ENCODE measurements at places on chromosomes 7 and 10.

DNA sequence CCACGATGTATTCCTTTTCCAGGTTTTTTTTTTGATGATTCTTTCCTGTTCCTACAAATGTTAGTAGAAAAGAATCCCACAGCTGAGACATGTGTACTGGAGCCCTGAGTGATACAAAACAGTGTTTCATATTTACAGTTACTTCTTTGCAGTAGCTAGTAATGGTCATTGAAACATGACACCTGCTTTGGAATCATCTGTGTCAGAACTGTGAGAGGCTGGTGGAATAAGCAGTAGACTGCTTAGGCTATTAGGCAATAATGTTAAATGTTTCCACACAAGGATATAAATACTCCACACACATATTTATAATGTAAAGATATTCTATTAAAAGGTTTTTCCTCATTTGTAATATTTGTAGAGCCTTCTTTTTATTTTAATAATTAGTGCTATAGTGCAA is 394.0 kb downstream of the THSD7A start:
- no peak for DNase-seq

GRCh38 chr10:78780551-78780961 is 288.2 kb upstream of the ZMIZ1 start:
- DNase-seq, result no peak

DNA sequence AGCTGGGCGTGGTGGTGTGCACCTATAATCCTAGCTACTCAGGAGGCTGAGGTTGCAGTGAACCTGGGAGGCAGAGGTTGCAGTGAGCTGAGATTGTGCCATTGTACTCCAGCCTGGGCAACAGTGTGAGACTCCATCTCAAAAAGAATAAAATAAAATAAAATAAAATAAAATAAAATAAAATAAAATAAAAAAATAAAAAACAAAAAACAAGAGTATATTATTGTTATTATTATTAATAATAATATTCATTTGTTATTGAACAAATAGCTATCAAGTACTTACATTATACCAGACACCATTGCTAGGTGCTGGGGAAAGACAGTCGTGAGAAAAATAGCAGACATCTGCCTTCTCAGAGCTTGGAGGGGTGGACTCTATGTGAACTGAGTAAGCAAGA is 24.1 kb downstream of the PAX2 start:
- DNase-seq, result no peak

DNA sequence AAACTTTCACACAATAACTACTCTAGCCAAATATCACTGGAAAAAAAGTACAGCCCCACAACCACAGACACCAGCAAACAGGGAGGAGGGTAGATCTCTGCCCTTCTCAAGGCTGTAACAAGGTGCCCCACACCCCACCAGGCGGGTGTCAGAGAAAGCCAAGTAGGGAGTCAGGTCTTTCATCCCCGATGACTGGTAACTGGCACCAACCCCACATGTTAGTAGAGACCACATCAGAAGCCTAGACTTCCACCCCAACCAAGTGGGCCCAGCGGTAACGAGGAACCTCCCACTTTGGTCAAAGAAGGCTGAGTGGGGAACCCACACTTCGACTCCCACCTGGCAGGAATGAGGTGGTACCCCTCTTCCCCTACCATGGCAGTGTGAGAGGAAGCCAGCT is 16.4 kb upstream of the RUFY2 start:
- DNase-seq, result no peak

DNA sequence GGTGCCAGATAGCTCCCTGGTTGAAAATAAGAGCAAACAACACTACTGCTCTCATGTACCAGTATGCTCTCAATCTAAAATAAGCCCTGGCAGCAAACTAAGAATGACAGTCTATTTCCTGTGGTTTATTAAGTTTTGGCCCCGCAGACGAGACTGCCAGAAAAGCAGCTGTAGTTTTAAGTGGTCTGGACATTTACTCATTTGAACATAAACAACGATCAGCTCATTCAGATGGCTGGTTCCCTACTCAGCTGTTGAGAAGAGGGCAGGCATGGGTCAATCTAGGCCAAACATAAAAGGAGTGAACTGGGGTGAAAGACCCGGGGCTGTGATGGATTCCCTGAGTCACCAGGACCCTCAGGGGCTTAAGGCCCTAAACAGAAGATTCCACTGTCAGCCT is 4.5 kb downstream of the TRIL start:
- DNase-seq, result no peak

GRCh38 chr10:94490789-94491039 is 54.9 kb upstream of the HELLS start:
- no peak for DNase-seq

- DNase-seq, result no peak
Measured at GRCh38 chr10:125538947-125539731, 143.8 kb downstream of the TEX36 start.

DNA sequence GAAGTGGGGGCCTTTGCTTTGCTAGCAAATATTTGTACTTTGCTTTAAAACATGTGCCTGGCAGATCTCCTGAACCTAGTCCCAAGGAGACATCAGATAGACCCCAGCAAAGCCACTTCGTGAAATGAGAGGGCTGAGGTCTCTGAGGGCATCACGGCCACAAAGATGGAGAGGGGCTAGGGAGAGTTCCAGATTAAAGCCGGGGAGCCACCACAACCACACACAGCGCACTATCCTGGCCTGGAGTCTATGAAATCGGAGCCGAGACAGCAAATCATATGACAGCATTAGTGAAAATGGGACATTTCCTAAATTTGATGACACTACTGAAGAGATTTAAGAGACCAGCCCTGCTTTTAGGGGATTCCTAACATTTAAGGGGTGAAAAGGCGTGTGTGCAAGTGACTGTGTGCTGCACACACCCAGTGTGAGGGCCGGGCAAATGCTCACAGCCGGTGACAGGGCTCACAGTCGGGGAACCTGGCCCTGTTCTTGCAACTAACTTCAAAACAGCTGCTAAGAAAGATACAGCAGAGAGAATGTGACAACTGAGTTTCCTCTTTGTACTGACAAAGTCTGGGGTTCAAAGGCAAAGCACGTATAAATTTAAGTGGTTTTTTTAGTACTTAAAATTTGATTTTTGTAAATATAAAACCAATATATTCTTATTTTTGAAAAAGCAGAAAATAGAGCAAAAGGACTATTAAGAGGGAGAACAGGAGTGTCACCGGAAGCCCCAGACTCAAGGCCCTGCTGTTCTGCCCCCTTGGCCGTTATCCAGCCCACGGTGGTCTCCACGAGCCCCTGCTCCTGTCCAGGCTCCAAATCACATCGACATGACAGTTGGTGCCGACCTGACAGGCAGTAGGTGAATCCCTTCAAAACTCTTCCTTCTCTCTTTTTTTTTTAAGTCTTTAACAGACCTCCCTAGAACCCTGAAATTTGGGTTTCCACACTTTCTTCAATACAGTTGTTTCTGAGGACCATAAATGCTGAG is 49.5 kb downstream of the VIPR2 start:
- no peak for DNase-seq

GRCh38 chr10:2981361-2981801 is 86.0 kb upstream of the PFKP start:
- no peak for DNase-seq

- no peak for DNase-seq
Measured at GRCh38 chr10:88755753-88756152, 4.1 kb upstream of the LIPN start.

- no peak for DNase-seq
Measured at GRCh38 chr7:85094046-85094725, 92.7 kb downstream of the SEMA3D start.

GRCh38 chr7:129522088-129522970 is 20.0 kb downstream of the SMKR1 start:
- no peak for DNase-seq

GRCh38 chr10:44863344-44864047 is 47.6 kb upstream of the TMEM72 start:
- no peak for DNase-seq

- no peak for DNase-seq
Measured at GRCh38 chr7:92567460-92567859, 22.7 kb downstream of the FAM133B start.

GRCh38 chr10:103583871-103584215 is 90.3 kb downstream of the NEURL1 start:
- DNase-seq, result no peak

- no peak for DNase-seq
Measured at GRCh38 chr7:134850066-134850465, 70.6 kb downstream of the CALD1 start.

DNA sequence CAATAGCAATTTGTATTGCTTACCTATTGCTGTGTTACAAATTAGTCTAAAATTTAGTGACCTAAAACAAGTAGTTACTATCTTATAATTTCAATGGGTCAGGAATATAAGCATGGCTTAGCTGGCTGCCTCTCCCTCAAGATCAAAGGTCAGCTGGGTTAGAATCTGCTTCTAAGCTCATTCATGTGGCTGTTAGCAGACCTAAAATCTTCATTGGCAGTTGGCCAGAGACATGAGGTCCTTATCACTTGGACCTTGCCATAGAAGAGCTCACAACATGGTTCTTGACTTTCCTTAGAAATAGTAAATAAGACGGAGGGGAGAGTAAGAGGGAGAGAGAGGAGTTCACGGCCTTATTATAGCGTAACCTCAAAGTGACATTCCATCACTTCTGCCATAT is 468.0 kb downstream of the HTR7 start:
- DNase-seq, result no peak
